ENCODE measurements at places on chromosomes 7 and 10.

- DNase-seq: no peak
Observed at GRCh38 chr10:127451628-127452027, 97.5 kb upstream of the NPS start.

DNA sequence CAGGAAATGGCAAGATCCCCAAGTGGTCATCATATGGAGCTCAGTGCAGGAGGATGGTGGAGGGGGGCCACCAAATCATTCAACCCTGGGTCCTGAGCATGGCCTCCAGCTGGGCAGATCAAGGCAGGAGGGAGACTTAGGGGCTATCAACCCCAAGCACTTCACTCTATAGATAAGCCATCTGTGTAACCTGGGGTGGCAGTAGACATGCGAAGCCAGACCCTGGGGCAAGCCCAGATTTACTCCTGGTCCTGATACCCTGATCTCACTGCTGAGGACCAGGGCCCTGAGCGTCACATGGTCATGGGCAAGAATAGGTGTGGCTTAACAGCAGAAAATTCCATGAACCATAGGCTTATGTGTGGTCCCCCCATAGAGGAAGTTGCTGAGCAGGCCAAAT lies 173.0 kb upstream of the ADCY1 start:
- no peak for DNase-seq

DNA sequence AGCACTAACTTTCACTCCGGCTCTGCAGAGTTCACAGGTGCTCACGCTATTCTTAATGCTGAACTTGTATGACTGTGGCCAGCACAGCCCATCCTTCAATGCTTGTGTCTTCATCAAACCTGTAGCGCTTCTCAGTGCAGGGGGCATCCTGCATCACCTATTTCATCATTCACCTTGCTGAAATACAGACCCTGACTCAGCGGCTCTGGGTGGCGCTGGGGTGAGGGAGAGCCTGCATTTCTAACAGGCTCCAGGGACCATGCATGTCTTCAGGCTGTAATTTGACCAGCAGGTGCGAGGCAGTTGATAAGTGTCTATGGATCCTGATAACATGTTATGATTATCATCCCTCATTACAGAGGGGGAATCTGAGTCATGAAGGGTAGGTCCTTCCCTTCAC lies 89.3 kb downstream of the VOPP1 start:
- no peak for DNase-seq

GRCh38 chr7:4018601-4019316 lies 663.3 kb upstream of the FOXK1 start:
- no peak for DNase-seq

GRCh38 chr10:132398566-132398991 lies 1.6 kb downstream of the PWWP2B start:
- no peak for DNase-seq

DNA sequence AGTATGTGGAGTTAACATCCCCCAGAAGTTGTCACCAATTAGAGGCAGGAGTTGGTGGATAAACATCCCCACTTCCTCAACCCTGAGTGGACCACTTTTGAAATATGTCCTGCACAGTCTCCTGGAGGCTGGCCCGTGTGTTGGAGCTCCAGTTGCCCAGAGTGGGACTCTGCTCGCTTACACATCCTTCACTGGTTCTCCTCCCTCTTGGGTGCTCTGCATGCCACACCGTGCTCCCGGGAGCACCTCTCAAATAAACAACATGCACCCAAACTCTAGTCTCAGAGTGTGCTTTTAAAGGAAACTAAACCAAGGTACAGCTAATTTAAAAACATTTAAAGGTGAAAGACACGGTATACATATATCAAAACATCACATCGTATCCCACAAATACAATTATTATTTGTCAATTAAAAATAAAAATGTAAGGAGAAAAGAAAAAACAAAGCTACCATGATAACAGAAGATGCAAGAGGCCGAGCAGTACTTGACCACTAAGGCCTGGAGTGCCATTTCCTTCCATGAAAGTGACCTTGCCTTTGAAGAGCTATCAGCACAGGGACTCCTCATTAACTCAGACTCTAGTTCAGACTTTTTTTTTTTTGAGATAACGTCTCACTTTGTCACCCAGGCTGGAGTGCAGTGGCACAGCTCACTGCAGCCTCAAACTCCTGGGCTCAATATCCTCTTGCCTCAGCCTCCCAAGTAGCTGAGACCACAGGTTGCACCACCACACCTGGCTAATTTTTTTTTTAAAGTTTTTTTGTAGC lies 47.8 kb upstream of the SAMD8 start:
- no peak for DNase-seq

DNA sequence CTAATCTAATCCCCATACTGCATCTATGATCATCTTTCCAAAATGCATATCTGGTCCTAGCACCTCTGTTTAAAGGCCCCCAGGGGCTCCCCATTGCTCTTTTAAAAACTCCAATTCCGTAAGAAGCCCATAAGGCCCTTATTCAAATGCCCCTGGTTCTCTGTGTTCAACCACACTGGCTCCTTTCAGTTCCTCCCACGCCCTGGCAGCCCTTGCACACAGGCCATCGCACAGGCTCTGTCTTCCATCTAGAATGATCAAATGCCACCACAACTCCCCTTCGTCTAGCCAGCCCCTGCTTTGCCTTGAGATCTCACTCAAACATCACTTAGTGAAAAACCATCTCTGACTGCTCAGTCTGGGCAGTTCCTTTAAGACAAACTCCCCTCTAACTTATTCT lies 112.9 kb upstream of the LYZL2 start:
- peak; percentile 36 for DNase-seq

- DNase-seq: no peak
Observed at GRCh38 chr7:115047958-115048720, 126.2 kb downstream of the MDFIC start.

DNA sequence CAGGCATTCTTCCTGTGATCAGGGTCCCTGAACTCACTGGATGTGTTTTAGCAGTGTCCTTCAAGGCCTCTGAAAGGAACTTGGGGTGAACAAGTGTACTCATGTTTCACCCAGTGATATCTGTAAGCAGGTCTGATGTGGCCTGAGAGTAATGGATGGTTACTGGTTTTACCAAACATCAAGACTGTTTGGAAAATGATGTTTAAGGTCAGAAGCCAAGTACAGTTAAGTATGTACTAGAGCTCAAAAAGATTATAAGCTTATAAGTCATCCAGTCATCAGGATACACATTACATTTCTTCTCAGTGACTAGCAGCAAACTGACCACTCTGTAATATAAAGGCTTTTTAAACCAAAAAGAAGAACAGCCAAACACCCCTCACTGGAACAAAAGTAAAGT lies 79.8 kb upstream of the PTN start:
- no peak for DNase-seq

DNA sequence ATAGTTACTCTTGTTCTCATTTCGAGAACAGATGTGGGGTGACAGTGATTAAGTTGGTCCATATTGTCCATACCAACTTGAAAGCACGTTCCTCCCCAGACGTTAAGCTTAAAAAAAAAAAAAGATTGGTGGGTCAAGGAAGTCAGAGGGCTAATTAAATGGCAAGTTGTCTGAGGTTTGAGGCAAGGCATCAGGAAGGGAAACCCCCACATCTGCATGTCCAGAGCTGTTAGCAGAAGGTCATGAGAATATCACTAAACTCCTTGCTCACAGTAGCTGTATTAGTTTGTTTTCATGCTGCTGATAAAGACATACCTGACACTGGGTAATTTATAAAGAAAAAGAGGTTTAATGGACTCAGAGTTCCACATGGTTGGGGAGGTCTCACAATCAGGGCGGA lies 415.6 kb upstream of the FZD8 start:
- DNase-seq: no peak

- DNase-seq: no peak
Observed at GRCh38 chr7:70372768-70373515, 759.0 kb upstream of the GALNT17 start.

- DNase-seq: no peak
Observed at GRCh38 chr7:114663502-114663901, 248.9 kb downstream of the FOXP2 start.

DNA sequence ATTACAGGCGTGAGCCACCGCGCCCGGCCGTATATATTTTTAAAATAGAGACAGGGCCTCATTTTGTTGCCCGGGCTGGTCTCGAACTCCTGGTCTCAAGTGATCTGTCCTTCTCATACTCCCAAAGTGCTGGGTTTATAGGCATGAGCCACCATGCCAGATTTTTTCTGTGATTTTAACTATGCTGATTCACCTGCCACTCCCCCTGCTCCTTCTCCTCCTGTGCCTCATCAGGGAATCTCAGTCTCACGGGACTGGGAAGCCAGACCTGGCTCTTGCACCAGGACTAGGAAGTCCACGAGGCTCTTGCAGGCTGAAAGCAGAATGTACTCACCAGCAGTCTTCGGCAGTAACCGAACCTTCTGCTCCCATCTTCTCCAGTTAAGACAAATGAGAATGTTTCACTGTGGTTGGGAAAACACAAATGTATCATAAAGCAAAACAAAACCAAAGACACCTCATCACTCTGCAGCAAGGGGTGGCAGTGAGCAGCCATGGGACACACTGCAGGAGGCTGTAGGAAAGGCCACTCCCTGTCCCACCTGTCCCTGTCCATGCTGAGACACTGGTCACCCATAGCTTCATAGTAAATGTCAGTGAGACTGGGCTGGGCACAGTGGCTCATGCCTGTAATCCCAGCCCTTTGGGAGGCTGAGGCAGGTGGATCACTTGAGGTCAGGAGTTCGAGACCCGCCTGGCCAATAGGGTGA lies 78.7 kb upstream of the MKRN1 start:
- DNase-seq: no peak

GRCh38 chr7:130386876-130387275 lies 6.6 kb downstream of the CPA1 start:
- DNase-seq: no peak

DNA sequence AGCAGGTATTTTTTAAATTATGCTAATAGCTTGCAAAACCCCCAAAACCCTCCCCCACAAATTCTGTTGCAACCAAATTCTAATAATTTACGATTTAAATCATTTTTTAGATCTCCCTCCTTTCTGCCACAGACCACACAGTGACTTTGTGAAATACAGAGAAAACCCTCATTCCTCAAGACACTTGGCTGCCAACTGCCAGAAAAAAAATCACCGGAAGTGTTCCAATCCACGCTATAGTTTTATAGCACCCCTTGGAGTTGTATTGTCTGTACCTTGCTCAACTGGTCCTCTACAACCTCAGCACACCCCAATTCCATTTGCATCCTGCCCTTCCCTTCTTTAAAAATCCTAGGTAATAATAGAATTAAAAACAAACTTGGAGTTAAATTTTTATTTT lies 560.1 kb downstream of the PARD3 start:
- DNase-seq: no peak

DNA sequence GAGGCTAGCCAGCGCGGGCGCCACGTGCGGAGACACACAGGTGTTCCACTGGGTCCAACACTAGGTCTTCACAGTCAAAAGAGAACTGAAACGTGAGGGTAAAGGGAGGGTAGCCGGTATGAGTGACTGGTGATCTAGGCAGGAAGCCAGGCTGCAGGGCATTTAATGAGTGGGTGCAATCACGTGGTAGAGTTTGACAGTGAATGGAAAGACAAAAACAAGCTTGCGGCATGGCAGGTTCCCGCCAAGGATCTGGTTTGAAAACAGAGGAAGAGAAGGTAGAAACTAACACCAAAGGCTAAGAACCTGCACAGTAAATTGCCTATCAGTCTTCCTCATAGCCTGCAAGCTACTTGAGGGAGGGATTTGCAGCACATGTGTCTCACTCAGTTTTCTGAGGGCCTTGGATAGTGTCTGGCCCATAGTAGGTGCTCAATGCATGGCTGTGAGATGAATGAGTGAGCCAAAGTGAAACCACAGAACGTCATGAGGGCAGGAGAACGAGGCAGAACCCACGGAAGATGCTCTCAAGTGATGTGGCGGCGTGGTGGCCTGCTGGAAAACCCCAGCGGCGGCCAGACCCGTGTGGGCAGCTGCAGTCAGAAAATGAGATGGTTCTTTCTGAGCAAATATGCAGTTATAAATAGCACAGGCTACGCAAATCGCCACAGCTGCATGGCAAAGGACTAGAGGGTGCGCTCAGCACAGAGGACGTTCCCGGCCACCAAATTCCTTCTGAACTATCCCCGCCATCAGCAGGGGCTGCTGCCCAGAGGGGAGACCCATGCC lies 183.6 kb upstream of the NFE2L3 start:
- DNase-seq: peak; percentile 17

GRCh38 chr7:82347808-82348207 lies 95.8 kb downstream of the CACNA2D1 start:
- no peak for DNase-seq

DNA sequence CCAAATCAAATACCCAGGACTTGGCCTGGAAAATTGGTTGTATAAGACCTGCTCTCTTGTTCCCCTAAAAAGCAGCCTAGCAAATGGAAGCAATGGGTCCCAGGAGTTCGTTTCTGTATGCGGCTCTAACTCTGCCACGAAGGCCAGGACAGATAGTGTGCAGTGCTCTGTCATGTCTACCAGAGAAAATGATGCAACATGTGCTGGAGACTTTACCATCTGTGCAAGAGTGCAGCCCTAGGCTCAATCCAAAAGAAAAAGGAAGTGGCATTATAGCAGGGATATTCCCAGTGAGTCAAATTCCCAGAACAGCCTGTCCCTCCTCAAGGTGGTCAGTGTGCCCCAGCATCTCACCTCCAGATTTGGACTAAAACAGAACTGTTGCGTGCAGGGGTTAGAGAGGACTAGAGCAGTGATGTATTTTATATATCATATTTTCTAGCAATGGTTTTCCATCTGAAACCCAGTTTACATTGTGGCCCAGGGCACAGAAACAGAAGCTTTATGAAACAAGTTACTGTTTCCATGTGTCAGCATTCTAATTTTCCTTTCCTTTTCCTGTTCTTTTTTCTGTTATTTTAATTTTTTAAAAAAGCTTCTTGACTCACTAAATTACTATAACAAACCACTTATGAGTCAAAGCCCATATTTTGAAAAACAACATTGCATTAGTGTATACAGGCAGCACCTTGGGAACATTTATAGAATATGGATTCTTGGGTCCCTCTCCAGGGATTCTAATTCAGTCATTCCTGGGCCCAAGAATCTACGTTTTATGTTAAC lies 311.2 kb downstream of the RNLS start:
- DNase-seq: no peak

DNA sequence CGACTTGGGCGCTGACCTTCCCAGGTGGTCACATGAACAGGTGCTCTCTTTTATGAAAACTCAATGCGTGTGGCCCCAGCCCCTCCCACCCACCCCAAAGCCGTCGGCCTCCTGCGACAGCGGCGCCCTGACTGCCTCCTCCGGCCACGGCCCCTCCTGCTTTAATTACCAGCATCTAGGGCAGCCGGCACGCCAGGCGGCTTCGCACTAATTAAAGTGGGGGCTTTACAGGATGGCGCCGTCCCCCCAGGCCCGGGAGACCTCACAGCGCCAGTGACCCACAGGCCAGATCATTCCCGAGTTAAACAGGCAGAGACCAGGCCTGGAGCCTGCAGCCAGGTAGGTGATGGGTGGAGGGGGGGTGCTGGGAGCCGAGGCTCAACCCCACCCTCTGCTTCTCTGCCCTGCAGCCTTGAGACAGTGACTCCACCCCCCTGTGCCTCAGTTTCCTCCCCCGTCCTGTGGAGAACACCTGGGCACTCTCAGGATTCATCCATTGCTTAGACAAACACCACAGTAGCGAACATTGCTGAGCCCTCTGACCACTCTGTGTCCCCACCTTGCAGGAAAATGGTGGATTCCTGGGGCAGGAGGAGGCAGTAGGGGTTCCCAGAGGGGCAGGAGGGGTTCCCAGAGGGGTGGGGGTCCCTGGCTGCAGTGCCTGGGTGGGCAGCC lies 100.8 kb downstream of the MICALL2 start:
- no peak for DNase-seq
